Activated naive CD4-positive, alpha-beta T cell (primary cell): ENCODE measurements at places on chromosomes 6 and 20.

- no peak for DNase-seq
Measured at GRCh38 chr6:130585587-130585986, 219.8 kb downstream of the TMEM200A start.

DNA sequence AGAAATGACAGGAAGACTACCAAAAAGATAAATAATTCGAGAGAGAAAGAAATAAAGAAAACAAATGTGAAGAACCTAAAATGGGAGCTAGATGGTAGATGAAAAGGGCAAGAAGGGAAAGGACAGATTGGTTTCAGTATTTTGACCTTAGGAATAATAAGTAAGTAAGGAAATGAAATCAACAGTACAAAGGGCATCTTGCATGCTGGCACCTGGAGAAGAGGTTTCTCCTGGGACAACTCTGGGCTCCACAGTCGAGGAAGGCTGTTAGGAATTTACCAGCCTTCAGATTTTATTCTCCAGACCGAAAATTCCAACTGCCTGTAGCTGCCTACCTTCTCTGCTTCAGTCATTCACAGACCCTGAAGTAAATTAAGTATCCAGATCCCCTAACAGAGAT lies 80.5 kb downstream of the SMLR1 start:
- DNase-seq: no peak

DNA sequence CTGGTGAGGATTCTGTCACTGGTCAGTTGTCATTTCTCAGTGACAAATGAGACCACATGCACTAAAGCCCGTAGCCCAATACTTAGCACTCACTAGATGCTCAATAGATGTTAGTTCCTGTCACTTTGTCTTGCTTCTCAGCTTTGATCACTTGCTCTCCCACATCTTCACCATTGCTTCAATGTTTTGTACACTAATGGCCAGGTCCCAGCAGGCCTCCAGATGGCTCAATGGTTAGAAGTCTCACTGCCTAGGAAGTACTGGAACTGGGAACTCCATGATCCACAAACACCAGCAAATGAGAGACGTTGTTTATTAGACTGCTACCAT lies 502.8 kb upstream of the JARID2 start:
- DNase-seq: no peak

DNA sequence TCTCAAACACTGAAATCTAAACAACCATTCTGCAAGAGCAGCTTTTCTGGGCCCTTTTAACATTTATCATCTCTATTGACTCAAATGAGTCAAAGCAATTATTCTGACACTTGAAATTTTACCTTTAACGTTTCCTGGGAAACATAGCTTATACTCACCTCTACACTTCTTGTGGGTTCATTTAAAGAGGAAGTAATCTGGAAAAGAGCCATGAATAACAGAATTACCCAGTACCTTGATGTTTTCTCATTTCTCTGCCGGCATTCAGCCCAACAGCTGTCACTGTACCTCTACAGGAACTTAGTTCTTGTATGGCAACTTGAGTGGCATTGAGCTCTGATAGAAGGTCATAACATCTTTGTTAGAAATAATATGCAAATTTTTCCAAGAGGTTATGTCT lies 272.2 kb downstream of the KCNQ5 start:
- no peak for DNase-seq

DNA sequence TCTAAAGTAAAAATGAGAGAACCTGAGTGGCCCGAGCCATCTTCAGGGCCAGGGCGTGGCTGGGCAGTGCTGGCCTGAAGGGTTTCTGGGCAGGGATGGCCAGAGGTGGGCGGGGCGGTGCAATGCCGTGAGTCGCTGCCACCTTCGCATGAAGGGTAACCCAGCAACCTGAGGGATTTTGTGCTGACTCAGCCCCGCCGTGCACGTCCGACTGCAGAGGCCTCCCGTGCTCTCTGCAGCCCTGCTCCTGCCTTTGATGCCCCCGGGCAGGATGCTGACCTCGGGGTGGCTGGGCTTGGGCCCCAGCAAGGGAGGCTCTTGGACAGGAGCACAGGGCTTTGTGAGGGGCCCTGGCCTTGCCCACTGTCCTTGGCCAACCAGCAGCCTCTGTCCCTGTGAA lies 81.7 kb upstream of the GATA5 start:
- no peak for DNase-seq

DNA sequence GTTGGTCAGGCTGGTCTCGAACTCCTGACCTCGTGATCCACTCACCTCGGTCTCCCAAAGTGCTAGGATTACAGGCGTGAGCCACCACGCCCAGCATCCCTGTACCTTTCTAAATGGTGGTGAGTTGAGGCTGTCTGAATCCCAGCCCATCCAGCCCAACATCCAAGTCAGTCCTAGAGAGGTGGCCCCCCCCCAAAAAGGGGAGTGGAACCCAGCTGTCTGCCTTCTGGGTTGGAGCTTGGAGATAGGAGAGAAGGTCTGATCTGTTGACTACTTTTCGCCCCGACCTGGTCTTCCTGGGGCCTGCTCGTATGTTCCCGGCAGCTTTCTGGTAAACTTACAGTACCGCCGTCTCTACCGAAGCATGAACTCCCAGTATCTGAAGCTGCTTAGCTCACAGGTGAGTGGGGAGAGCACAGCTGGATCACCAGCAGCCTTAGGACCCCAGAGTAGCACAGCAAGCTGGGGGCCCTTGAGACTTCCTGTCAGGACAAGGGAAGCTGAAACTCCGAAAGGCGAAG lies 5.6 kb downstream of the CTSA start:
- DNase-seq: no peak

DNA sequence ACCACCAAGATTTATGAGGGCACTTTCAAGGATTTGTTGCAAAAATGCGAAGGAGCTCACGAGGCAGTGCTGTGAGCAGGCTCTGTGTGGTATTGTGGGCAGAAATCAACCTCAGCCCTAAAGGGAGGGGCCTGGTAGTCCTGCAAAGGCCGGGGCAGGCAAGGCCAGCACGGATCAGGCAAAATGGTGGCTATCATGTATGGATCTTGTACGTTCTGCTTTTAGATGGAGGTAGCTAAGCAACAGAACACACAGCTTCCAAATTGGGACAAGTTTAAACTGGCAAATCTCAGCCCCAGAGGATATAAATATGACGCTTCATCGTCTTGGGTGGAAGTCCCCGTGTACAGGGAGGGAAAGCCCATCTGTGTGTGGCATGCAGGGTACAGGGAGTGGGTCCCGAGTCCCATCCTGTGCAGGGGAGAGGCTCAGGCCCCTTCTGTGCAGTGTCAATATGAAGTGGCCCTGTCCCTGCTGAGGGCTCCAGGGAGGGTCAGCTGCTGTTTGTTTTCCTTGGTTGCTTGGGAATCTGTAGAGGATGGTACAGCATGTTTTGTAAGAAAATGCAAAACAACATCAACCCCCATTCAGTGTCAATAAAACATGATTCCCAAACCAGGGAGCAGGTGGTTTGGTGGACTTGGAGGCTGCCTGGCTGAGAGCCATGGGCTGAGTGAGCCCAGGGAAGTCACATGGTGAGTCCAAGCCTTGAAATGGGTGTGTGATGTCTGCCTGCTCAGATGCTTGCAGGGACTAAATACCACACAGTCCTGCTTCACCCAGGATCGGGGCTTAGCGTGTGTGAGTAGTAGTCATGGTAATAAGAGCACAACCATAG lies 113.0 kb downstream of the SYCP2 start:
- no peak for DNase-seq

DNA sequence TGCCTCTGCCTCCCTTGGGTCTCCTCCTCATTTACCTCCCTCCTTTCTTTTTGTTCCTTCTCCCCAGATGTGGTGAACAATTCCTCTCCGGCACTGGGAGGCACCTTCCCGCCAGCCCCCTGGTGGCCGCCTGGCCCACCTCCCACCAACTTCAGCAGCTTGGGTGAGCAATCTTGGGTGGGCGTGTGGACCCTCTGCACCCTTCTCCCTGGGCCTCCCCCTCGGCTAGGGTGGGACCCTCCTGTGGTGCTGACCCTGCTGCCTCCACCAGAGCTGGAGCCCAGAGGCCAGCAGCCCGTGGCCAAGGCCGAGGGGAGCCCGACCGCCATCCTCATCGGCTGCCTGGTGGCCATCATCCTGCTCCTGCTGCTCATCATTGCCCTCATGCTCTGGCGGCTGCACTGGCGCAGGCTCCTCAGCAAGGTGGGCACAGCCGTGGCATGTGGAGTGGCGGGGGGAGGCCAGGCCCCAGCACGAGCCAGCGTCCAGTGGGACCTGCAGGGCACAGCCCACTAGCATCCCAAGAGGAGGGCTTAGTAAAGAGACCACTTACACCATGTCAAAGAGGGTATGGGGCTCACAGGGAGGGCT lies 8.8 kb downstream of the DDR1 start:
- no peak for DNase-seq
